ENCODE measurements at places on chromosomes 4 and X.
A peak's percentile ranks its signal among the peaks of the same experiment; 100 is the strongest.

GRCh38 chr4:73603854-73604584 is 16.2 kb downstream of the RASSF6 start:
- DNase-seq = no peak

DNA sequence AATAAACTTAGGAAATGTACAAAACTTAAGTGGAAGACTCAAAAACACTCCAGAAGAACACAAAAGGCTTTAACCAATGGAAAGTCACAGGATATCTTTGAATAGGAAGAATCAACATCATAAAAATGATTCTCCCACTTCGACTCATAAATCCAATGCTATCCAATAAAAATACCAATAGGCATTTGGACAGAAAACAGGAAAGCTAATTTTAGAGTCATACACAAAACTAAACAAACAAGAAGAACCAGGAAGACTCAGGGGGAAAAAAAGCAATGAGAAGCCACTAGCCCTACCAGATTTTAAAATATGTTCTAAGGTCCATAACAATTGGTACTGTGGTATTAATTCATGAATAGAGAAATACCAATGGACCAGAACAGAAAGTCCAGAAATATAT is 28.2 kb downstream of the SLC9A7 start:
- DNase-seq = no peak

GRCh38 chr4:169090484-169091215 is 80.6 kb upstream of the CBR4 start:
- DNase-seq = peak; percentile 87

DNA sequence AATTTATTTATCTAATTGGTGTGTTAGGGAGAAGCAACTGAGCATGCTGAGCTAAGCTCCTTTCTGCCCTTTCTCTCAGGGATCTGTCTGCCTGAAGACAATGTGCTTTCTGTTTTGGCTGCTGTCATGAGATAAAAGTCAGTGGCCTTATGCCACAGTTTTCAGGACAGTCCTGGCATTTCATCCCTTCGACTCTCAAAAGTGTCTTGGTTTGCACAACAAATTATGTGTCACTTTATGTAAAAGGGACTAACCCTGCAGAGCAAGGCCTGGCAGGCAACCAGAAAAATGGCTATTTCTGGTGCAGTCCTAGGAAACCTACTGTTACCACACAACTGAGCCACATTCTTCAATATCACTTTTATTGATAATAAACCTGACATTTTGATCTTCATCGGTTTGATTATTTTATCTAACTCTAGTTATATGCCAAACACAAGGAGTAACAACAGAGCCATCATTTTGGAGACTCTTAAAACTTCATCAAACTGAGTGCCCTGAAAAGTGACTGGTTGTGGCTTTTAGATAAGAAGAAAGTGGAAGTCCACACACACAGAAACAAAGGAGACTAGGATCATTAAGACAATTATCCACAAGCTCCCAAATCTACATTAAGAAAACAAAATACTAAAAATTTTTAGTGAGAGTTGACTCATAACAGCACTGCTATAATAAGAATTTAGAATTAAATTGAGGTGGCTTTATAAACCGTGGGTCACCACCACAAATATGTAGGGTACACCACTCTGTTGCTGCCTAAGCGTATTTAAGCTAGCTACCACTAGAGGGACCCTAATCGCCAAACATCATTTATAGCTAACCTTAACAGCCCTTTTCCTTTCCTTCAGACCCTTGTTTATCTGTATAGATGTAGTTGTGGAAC is 95.9 kb upstream of the PTPN13 start:
- DNase-seq = peak; percentile 91

Data from Kasumi-1 (cell line).